ENCODE measurements at places on chromosomes 3 and 15. TPM values are rescaled to one million over a fixed set of nuclear protein-coding genes. Genes with fewer than 3 reads are reported as not detected.

Gene CA12
- 1.1 TPM for total RNA-seq

Gene EIF4E3
- total RNA-seq = 5.7 TPM

Gene ERICH6
- not detected for total RNA-seq

Gene CHL1
- not detected for total RNA-seq

Gene FBN1
- total RNA-seq = 48.0 TPM

Gene ZNF501
- total RNA-seq = 4.7 TPM

Gene BTD
- total RNA-seq = 25.3 TPM

Gene IFT57
- total RNA-seq = 52.3 TPM

Gene FOXL2
- 0.13 TPM for total RNA-seq

Gene ADAMTS9
- total RNA-seq = 392 TPM

Gene NT5DC2
- total RNA-seq = 59.6 TPM

Gene GRIP2
- total RNA-seq = not detected

Gene GPD1L
- total RNA-seq = 24.6 TPM

Gene GHRL
- total RNA-seq = not detected

Gene ZBED2
- not detected for total RNA-seq

Gene NDN
- 28.5 TPM for total RNA-seq

Gene RBP2
- total RNA-seq = not detected

Gene ATG3
- 88.4 TPM for total RNA-seq

Gene EPHA3
- not detected for total RNA-seq

Gene HYAL3
- total RNA-seq = 7.0 TPM

Gene XRN1
- total RNA-seq = 68.5 TPM

Gene GOLGA8N
- 3.0 TPM for total RNA-seq

Gene CAMP
- total RNA-seq = not detected

Gene CCDC54
- not detected for total RNA-seq

Gene MCF2L2
- 0.53 TPM for total RNA-seq

Gene OR5H15
- not detected for total RNA-seq

Gene WWTR1
- total RNA-seq = 362 TPM

Gene TRPM1
- 0.27 TPM for total RNA-seq

Gene TP63
- total RNA-seq = not detected

Gene TP53BP1
- total RNA-seq = 60.9 TPM

Gene PPM1L
- 4.5 TPM for total RNA-seq

Gene ECE2
- not detected for total RNA-seq

Gene TTLL13
- not detected for total RNA-seq

Gene CACNA2D3
- total RNA-seq = not detected

Gene SPINT1
- total RNA-seq = 0.93 TPM

Gene TRIM42
- total RNA-seq = not detected

Gene IL17RE
- total RNA-seq = 0.29 TPM

Gene GPR171
- total RNA-seq = not detected

Measured in thoracic aorta endothelial cell (primary cell).